Islet precursor cell (in vitro differentiated cells): ENCODE measurements at places on chromosomes 6 and 20.

- DNase-seq = no peak
Observed at GRCh38 chr6:41161851-41162552, 914 bp downstream of the TREM2 start.

- no peak for DNase-seq
Observed at GRCh38 chr20:4613184-4613583, 108.5 kb upstream of the PRND start.

GRCh38 chr20:47146686-47147085, 209.8 kb downstream of the ZMYND8 start:
- peak; percentile 96 for DNase-seq

- DNase-seq = no peak
Observed at GRCh38 chr6:136676075-136676474, 116.2 kb downstream of the MAP3K5 start.

GRCh38 chr6:146041282-146041681, 12.4 kb downstream of the GRM1 start:
- DNase-seq = peak; percentile 76

DNA sequence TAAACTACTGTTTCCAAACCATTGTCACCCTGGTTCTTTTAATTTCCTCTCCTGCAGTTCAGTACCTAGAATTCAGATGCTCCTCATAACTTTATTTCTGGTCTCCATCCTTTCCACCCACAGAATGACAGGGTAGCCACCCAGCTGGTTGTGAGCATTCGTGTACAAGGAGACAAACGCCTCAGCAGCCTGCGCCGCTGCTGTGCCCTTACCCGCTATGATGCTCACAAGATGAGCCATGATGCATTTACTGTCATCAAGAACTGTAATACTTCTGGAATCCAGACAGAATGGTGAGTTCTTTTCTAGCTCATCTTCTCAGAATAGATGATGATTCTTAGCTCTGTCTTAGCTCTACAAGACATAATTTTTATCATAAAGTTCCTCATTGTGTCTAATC, 18.6 kb downstream of the GTPBP2 start:
- DNase-seq = no peak

GRCh38 chr6:40044196-40044595, 109.9 kb upstream of the MOCS1 start:
- DNase-seq = no peak

- DNase-seq = no peak
Observed at GRCh38 chr20:10304471-10305046, 85.9 kb downstream of the SNAP25 start.

DNA sequence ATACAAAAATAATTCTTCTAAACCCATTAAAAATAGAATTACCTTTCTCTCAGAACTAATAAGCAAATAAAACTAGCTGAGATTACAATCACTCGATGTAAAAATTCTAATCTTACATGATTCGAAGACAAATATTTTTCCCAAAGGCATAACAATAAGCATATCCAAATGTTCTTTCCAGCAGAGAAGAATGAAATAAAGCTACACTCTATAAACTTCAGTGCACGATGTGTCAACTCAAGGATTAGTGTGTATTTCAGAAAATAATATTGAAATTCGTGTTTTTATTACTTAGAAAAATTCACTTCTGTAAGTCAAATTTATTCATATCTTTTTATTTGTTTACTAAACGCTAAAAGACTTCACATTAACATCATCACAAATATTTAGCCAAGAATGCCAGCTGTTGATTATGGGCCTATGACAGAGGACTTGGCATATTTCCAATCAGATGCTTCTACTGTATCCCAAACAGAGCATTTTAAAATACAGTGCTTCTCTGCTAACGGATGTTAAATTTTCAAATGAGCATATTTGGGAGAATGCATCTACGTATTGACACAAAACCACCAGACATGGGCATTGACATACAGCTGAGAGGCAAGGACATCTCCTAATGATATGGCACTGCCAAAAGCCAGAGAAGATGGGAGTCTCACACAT, 54.7 kb upstream of the PDE7B start:
- no peak for DNase-seq

DNA sequence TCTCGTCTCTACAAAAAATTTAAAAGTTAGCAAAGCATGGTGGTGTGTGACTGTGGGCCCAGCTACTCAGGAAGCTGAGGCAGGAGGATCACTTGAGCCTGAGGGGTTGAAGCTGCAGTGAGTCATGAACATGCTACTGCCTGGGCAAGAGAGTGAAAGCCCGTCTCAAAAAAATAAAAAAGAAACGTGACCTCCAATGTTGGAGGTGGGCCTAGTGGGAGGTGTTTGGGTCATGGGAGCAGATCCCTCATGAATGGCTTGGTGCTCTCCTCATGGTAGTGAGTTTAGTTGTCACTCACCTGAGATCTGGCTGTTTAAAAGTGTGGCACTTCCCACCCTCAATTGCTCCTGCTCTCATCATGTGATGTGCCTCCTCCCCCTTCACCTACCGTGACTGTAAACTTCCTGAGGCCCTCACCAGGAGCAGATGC, 24.3 kb downstream of the RBL1 start:
- DNase-seq = peak; percentile 64

GRCh38 chr6:132445201-132445951, 44.1 kb upstream of the MOXD1 start:
- DNase-seq = no peak

- DNase-seq = no peak
Observed at GRCh38 chr6:97081010-97081590, 156.6 kb downstream of the KLHL32 start.

GRCh38 chr6:125173341-125174095, 19.9 kb downstream of the TPD52L1 start:
- no peak for DNase-seq

- DNase-seq = no peak
Observed at GRCh38 chr20:13723011-13723410, 61.7 kb downstream of the ESF1 start.

DNA sequence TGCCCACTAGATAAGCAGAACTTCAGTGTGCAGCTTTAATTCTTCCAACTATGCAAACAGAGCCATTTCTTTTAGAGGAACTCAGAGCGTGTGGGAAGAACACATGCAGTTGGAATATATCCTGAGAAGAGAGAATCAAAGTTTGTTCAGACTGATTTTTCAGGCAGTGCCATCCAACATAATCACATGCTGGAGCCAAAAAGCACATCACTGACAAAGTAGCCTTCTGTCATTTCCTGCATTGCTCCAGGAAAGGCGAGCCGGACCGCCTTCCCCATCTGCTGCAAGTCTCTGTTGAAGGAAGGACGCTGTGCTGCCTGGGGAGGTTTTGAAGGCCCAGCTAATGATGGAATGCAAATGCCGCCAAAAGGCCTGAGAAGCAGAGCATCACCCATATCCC, 98.4 kb downstream of the DOK5 start:
- no peak for DNase-seq

DNA sequence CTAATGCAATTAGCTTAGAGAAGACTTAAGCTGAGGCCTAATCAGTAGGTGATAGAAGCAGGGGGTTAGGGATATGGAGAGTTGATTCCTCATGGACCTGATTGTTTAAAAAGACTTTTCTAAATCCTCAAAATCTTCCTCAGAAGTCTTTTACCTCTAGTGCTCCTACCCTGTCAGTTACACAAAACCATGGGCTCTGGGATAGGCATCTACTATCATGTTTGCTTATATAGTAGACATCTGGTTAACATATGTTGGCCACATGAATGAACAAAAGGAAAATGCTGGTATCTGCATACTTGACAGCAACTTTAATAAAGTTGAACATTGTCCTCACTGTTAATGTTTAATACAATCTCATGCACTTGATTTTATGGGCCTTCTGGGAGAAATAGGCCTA, 61.5 kb upstream of the FKBP1C start:
- no peak for DNase-seq

DNA sequence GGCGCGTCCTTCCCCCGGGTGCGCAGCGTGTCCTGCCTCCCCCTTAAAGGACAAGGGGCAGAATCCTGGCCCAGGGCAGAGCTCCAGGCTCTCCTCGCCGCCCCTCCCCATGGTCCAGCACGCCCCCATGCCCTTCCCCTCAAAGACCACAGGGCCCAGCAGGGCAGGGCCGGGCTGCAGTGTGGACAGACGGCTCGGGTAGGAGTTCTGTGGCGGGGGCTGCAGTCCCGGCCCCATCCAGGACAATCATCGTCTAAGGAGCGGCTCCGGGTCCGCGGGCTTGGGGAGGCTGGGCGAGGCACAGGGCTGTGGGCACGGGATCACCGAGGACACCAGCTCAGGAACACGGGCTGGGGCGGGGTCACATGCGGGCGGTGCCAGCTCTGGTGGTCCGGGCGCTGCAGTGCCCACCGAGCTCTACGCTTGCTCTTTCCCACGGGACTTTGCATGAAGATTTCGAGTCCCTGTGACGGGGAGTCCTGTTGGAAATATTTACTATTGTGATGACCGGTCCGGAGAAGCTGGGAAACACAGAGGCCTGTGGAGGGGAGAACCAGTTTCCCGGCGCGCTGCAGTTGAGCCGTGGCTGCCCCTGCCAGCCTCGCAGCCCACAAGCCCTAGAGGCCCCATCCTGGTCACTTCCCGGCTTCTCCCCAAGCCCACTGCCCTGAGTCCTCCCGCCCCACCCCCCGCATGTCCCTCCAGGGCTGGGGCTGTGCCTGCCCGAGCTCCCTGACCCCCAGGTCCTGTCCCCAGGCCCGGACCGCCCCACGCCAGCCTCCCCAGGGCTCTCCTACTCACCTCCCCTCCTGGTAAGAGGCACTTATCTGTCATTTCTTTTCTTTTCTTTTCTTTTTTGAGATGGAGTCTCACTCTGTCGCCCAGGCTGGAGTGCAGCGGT, 20.6 kb downstream of the SLC17A9 start:
- DNase-seq = no peak

- no peak for DNase-seq
Observed at GRCh38 chr6:123855506-123855905, 51.8 kb downstream of the NKAIN2 start.

DNA sequence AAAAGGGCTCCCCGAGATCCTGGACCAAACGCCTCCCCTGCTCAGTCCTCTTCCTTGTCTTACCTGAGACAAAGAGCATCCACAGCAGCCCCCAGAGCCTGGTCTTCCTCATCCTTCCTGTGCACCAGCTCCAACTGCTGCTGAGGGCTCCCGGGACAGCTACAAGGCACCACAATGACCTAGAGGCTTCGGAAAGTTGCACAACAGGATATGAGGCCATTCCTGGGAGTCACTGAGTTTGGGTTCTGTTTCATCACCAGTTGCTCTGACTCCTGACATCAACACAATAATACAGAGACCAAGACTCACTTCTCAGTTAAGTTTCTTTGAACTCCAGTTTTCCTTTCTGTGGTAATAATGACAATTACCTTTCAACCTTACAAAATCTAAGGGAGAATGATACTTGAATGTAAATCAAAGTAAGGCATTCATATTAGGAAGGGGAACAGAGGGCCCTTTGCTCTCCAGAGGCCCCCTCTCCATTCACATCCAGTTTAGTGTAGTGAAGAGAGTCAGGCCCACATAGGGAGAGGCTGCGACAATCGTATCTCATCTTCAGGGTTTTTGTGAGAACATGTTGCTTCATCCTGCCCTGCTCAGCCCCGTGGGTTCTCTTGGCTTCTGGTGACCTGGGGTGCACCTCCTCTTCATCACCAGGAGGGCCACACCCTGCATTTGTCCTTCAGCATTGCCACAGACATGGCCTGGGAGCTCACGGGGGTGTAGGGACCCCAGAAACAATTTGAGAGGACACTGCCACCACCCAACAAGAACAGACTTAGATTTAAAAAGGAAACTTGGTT, at the start of gene TREM1:
Gene TREM1, minus strand, starts transcription at position 139 of the 803 bp plus-strand sequence. Its CDS starts 27 bp downstream, at position 112.
- peak; percentile 67 for DNase-seq

GRCh38 chr6:128993166-128993565, 110.2 kb downstream of the LAMA2 start:
- DNase-seq = no peak

DNA sequence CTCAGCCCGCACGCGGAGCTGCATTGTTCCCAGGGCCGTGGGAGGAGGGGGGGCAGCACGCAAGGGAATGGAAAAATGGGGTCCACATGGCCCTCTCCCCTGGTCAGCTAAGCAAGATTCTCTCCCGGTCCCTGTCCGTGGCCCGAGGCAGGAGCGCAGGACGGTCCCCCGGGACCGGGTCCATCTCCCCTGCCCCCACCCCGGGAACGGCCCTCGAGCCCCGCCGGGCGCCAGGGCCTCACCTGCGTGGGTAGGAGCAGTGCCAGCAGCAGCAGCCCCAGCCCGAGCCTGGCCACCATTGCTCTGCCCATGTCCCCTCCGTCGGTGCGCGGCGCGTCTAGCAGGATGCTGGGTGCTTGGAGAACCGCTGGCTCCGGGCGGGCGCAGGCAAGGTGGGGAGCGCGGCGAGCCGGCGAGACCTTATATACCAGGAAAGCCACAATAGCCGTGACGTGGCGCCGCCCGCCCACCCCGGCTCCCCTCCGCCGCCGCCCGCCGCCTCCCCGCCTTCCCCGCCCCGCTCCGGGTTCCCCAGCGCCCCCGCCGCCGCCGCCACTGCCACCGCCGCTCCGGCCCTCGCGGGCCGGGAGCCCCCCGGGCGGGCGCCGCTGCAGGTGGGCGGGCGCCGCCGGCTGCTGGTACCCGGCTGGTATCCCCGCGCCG, at the start of gene CD24:
Gene CD24, minus strand, starts transcription at position 394 of the 663 bp plus-strand sequence. Its CDS starts 83 bp downstream, at position 311.
- DNase-seq = peak; percentile 83
